ENCODE measurements at places on chromosomes 3 and 15.
A peak's percentile ranks its signal among the peaks of the same experiment; 100 is the strongest.

- DNase-seq: no peak
These were observed 4.5 kb downstream of the SMC4 start for GRCh38 chr3:160403796-160404470.

GRCh38 chr3:135192929-135193328, 397.9 kb downstream of the EPHB1 start:
- DNase-seq: no peak

DNA sequence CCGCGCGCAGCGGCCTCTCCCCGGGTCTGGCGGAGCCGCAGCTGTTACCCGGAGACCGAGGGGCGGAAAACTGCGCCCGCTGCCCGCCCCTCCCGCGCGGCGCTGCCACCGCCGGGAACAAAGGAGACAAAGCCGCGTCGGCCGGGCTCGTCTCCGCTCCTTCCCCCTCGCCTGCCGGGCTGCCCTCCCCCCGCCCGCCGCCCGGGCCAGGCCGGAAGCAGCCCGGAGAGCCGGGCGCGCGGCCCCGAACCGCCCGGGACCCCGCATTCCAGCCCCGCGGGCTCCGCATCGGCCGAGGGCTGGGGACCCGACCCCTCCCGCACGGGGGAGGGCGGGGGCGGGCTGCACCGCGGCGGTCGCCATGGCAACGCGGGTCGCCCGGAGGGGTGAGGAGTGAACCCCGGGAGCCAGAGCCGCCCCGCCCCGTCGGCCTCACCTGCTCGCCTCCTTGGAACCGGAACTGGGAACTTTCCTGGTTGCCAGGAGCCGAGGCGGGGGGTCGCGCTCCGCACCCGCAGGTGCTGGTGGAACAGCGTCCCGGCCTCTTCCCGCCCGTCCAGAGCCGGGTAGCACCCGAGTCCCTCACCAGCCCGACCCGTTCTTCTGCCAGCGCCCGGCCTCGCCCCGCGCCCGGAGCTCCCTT, 448 bp downstream of the PLXNB1 start:
- DNase-seq: peak; percentile 64

DNA sequence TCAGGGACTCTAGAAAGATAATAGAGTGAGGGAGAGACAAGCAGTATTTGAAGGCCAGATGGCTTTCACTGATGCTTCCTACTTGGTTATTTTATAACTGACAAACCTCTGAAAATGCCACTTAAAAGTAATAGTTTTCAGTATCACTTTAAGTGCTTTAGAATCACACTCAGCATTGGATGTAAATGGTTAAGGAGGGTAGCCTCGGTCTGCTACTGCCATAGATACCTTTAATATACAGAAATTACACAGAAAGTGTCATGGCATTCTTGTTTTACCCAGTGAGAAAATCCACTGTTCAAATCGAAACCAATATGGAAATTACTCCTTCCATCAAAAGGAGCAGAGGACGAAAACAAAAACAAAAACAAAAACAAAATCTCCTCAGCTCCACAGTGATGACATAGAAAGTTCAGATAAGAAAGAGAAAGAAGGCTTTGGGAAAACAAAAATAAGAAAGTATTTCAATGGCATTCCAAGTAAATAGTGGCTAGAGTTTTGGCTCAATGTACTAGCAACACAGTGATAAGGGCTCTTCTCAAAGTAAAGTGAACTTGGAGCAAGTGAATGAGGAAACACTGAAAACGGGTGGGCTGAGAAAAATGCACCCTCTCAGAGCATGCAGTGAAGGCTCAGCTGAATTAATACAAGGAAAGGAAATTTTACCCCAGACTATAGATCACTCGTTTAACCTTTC, 43.2 kb upstream of the CD47 start:
- no peak for DNase-seq

DNA sequence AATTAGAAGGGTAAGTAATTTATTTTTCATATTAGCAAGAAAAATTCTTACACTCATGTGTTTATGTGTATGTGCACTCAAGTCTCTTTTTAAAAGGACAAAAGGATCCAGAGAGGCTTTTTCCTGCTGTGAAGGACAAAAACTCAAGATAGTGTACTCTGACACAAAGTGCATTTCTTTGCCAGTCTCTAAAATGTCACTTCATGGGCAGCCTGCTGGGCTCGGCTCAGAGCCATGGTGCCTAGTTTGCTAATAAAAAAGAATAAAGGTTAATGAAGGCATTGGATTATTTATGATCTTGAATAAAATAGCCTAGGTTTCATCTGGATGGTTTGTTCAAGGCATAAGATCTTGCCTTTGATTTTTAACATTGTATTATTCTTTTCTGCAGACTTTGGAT, 989.0 kb downstream of the TBL1XR1 start:
- no peak for DNase-seq

- DNase-seq: no peak
These were observed 240.3 kb upstream of the PEX5L start for GRCh38 chr3:180277041-180277440.

GRCh38 chr3:191915712-191916111, 454.7 kb downstream of the PYDC2 start:
- DNase-seq: no peak

GRCh38 chr3:182259579-182259978, 533.7 kb upstream of the ATP11B start:
- DNase-seq: no peak

GRCh38 chr3:154398084-154398967, 31.7 kb downstream of the GPR149 start:
- no peak for DNase-seq

GRCh38 chr3:64157150-64158035, 67.9 kb downstream of the PRICKLE2 start:
- DNase-seq: no peak

DNA sequence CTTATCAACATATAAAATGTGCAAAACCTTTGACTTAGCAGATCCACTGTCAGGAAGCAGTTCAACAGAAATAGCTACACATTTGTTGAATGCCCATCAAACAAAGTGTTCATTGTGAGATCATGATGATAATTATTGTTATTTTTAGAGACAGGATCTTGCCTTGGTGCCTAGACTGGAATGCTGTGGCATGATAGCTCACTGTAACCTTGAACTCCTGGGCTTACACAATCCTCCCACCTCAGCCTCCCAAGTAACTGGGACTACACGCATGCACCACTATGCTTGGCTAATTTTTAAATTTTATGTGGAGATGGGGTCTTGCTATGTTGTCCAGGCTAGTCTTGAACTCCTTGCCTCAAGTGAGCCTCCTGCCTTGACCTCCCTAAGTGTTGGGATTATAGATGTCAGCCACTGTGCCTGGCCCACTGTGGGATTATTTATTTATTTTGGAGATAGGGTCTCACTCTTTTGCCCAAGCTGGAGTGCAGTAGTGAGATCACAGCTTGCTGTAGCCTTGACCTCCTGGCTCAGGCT, 8.8 kb downstream of the MAP2K5 start:
- no peak for DNase-seq

DNA sequence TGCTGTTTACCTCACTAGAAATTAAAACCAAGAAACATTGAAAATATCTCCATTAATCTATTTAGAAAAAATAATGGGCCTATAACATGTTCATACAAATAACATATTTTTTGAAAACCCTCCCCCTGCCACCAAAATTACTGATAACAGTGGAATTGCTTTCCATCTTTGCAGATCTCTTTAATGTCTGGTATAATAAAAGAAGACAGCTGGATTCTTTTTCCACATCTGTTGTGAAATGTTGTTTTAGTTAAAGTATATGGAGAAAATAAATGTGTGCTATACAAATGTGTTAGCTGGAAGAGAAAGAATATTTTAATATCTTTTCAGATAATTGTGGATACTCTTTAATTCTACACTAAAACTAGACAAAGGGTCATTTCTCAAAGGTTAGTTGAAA, 251.0 kb upstream of the GOLGA6L4 start:
- no peak for DNase-seq

- no peak for DNase-seq
These were observed 261.6 kb upstream of the LYSMD4 start for GRCh38 chr15:99994849-99995248.

GRCh38 chr3:182920515-182921084, 59.7 kb downstream of the DCUN1D1 start:
- no peak for DNase-seq

- no peak for DNase-seq
These were observed 54.3 kb downstream of the IL20RB start for GRCh38 chr3:137012097-137012501.

GRCh38 chr15:63041974-63042876, at the start of gene TPM1:
Gene TPM1 (plus strand): TSS chr15:63042747. CDS start chr15:63042830, 83 bp downstream.
- no peak for DNase-seq

GRCh38 chr15:92591275-92591674, 64.3 kb downstream of the FAM174B start:
- DNase-seq: no peak

DNA sequence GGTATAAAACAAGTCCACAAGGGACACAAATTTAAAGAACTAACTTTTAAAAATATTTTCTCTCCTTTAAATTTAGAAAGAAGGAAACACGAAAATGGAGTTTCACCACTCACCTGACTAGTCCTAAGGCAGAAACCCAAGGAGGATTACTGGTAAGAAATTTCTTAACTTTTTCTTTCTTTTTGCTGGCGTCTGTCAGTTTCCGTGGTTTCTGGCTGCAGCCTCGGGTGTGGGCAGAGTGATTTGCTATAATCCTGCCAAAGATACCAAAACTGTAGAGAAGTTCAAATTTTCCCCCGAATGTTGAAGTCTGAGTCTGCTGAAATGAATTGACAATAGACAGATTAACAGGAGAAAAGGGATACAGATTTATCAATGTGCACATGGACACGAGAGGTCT, 843.6 kb upstream of the ALCAM start:
- DNase-seq: no peak

DNA sequence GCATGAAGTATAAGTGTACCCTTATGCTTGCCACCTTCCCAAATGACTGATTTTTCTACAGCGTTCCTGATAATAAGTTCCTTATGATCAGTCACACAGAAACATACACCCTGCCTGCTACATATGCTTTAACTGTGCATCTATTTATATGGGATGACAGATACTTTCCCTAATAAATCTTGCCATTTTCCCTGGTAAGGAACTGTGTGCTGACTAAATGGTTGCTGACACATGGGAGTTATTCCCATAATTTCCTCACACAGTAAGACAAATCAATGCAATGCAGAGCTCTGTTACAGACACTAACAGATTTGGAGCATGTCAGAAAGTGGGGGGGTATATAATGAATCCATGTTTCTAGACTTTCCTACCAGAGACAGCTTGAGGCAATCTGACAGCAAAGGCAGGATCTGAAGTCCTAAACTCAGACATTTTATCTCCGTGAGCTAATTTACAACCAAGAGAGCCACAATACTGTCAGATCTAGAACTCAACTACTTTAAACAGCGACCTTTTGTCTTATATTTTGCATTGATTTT, 86.9 kb upstream of the TCF12 start:
- no peak for DNase-seq

DNA sequence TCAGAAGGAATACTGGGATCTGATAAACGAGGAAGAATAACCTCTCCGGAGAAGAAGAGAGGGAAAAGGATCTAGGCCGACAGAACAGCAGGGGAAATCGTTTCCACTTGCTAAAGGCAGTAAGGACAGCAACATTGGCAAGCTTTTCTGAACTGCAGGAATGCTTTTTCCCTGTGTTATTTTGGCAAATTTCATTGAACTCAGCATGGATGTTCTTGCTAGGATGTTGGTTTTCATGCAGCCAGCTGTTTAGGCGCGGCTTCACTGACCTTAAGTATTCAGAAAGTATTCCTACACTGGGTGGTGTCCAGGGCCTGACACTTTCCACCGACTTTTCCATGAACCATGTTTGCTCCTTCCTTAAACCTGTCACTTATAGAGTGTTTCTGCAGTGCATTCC, 489.7 kb downstream of the CNTN3 start:
- DNase-seq: no peak

GRCh38 chr3:8445861-8446260, 55.8 kb upstream of the LMCD1 start:
- no peak for DNase-seq

DNA sequence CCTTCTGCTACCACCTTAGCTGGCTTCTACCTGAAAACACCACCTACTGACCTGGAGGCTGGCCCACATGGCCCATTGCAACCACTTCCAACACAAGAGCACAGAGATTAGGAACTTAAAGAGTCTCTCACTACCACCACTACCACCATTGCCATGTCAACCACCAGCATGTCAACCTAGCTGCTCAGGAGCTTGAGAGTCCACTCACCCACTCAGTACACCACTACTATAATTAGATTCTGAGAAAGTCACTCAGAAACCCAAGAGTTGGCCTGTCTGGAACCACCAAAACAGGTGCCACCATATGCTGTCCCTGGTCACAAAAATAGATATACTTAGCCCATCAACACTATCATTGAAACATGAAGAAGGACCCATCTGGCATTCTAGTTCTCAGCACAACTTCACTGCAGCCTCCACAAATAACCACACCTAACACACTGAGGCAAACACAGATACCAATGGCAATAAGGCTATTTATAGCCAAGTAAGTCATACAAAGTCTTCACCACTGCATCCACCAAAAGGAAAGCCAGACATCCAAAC, 806.7 kb upstream of the EPHA6 start:
- no peak for DNase-seq

GRCh38 chr3:155321418-155321817, 27.9 kb upstream of the STRIT1 start:
- DNase-seq: no peak

DNA sequence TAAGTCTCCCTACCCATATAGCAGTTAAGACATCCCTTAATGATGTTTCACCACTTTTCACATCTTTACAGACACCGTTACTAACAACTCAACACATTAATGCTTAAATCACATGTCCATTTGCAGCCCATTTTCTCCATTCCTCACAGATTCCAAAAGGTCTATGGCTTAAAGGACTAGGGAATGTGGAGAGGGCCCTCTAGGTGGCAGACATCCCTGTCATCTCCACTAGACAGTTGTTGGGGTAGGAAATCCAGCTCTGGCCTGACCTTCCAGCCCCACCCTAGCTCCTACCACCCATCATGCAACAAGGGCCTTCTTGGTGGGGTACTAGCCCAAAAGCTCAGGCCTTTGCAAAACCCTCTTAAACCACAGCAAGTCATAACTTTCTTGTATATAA, 25.2 kb downstream of the CPEB1 start:
- DNase-seq: no peak

DNA sequence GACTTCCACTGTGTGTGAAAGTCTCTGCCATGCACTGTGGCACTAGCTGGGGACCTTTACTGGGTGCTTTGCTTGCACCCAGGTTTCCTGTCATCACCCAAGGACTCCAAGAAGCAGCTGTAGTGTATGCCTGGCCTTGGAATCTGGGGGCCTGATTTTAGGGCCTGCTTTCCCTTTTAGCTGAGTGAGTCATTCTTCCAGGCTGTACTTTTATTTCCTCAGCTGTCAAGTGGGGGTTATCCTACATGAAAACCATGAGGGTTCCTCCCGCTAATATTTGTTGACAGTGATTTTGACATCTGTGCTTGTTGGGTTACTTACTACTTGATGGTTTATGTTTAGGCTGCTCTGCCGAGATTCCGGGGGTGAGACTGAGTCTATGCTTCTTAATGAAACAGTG, 18.5 kb downstream of the GORASP1 start:
- no peak for DNase-seq

- DNase-seq: no peak
These were observed 177.6 kb downstream of the KCNAB1 start for GRCh38 chr3:156298014-156298413.

DNA sequence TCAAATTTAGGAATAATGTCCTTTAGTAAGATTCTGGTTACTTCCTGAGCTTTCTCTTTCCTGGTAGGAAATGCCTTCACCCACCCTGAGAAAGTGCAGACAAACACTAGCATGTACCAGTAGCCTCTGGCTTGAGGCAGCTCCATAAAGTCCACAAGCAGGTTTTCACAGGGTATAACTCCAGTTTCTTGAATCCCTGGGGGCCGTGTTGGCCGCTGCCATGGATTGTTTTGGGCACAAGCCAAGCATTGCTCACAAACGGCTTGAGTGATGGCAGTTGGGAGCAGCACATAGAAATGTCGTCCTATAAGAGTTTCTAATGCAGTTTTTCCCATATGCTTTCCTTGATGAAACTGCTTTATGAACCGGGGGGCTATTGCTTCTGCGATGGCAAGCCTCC, 164.1 kb downstream of the STXBP5L start:
- DNase-seq: no peak
